Fibroblast of skin of left quadriceps (primary cell): ENCODE measurements at places on chromosomes 7 and 10.

GRCh38 chr7:36635091-36635490 lies 89.2 kb downstream of the AOAH start:
- DNase-seq, result no peak

- peak; percentile 20 for DNase-seq
Observed at GRCh38 chr7:22481726-22482125, 18.3 kb downstream of the STEAP1B start.

DNA sequence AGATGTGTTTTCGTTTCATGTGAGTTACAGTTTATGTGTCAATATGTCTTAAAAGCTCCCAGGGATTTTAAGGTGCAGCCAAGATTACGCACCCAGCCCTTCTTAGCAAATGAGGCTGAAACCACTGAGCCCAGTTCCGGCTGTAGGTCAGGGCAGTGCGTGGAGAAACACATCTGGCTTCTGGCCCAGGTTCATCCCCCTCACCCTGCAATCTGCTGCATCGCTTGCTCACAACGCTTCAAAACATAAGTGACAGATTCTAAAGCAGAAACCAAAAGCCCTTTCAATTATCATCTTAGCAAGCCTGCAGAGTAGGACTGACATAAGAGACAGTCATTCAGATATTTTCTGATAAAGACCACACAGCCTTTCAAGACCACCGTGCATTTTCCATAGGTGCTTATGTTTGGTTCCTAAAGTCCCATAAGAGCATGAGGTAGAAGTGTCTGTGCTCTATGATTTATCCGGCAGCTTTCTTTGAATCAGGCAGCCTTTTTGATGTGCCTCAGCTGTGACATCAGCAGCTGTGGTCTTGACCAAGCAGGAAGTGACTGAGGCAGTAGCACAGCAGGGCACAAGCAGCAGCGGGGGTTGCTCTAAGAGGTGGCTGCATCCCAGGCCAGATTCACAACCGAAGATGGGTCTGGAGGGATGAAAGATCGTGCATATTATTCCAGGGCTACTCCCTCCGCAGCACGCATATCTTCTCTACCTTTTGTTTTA lies 72.1 kb upstream of the LYZL2 start:
- DNase-seq, result no peak

DNA sequence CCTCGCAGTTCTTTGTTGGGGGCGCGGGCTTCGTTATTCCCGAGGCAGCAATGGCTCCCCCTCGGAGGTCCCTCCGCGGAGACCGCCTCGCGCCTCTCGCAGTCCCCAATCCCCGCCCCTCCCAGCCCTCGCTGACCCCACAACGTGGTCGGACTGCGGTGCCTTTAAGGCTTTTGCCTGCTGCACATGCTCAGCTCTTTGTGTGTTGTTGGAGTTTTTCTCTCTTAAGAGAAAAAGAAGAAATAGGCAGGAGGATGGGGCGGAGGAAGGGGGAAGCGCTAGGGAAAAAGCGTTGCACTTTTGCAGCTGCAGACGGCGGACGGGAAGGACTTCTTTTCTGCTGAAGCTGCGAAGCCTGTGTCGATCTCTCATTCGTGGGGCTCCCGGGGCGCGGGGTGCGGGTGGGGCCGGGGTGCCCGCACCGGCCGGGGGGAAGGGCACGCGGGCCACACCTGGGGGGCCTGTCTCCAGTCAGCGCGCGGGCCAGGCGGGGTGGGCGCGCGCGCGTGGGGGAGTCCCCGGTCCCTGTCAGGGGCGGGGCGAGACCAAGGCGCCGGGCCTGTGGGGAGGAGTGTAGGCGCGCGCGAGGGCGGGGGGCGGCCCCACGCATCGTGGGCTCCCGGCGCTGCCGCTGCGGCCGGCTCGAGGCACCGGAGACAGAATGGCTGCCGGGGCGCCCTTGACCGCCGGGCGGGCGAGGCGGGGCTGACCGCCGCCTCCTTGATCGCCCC lies 445 bp upstream of the ATRNL1 start:
- DNase-seq, result peak; percentile 12

GRCh38 chr10:23088609-23089008 lies 6.8 kb upstream of the MSRB2 start:
- DNase-seq, result peak; percentile 57

- DNase-seq, result no peak
Observed at GRCh38 chr10:129624526-129624925, 157.5 kb downstream of the MGMT start.

DNA sequence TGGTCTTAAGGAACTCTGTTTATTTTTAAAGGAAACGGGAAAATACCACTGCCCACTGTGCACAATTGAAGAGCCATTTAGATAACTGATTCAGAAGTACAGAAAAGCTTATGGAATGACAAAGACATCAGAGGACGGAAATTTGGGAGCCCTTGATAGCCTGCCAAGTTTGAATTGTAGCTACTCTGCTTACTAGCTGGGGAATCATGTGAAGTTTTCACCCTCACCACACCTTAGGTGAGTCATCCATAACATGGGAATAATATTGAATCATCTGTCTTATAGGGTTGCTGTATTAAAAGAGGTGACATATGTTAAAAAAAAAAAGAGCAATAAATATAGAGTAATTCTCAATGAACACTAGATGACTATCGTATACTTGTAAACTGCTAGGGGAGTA lies 1104.2 kb downstream of the GATA3 start:
- no peak for DNase-seq

GRCh38 chr7:27157702-27158431 lies 1.4 kb upstream of the HOXA7 start:
- no peak for DNase-seq

DNA sequence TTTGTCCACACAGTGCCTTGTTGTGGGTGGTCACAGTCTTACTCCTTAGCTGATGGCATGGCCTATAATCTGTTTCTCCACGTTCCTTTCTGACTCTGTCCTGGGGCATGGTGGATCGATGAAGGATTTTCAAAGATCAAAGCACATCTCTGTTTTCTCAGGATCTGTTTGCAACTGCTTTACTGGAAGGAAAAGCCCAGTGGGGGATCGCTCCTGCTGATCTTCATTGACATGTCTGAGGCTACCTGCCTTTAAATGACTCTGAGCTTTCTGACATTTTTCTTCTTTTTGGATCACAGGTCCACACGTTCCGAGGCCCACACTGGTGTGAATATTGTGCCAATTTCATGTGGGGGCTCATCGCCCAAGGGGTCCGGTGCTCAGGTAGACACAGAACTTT lies 68.0 kb upstream of the PRR15 start:
- no peak for DNase-seq

- no peak for DNase-seq
Observed at GRCh38 chr10:48430402-48430993, 124.0 kb downstream of the MAPK8 start.

- no peak for DNase-seq
Observed at GRCh38 chr7:50626286-50626685, 61.1 kb upstream of the DDC start.

GRCh38 chr10:78700816-78701520 lies 367.8 kb upstream of the ZMIZ1 start:
- no peak for DNase-seq

GRCh38 chr10:73906524-73907447 lies 4.1 kb upstream of the PLAU start:
- DNase-seq, result peak; percentile 93

GRCh38 chr7:131014906-131015656 lies 281.1 kb upstream of the KLF14 start:
- DNase-seq, result no peak

DNA sequence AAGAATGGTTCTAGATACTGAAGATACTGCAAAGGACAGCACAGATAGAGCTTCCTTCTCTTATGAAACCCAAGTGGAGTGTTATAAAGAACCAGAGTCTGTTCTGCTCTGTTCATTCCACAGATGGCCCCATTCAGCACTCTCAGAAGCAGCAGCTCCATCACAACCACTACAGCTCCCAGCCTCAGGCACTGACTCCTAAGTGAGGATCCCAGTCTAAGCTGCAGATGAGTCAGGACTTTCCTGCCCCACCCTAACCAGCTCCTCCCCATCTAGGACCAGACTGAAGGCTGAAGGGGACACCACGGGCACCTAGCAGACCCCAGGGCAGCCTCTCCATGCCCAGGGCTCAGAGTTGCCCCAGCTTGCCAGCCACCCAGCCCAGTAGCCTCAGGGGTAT lies 379.8 kb downstream of the GRID1 start:
- no peak for DNase-seq

GRCh38 chr7:30859940-30860496 lies 51.6 kb upstream of the AQP1 start:
- no peak for DNase-seq

DNA sequence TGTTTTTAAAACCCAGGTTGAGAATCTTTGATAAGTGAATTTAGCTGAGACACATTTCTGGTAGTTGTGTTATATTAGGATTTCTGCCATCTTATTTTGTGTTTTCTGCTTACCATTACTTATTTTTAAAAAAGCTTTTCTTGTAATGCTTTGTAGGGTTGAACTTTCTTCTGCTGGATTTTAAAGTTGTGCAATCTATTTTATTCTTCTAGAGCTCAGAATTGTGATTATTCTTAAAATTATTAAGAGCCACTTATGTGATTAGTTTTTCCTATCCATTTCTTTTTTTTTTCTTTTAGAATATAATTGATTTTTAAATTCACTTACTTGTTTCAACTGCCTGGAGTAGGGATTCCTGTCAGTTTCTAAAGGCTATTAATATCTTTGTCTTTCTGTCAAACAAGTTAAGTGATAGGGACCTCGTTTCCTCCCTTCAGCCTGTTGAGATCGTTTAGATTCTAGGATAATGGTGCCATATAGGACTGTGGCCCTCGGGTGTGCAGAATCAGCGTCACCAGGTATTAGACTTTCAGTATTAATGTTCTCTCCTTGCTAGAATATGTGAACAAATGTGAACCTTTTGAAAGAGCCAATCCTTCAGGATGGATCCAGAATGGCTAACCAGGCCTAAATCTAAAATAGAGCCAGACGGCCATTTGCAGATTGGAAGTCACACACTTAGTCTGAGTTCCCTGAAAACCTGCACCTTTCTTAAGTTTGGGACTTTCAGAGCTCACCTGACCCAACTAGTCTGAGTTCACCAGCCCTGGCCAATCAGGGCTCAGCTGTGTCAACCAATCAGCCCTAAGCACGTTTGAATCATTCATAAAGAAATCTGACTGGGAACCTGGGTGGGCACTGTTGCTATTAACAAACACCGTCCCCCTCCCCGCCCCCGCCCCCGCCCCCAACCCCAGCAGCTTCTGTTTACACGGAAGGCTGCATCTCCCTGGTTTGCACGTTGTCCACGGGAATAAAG lies 26.2 kb downstream of the CUX1 start:
- no peak for DNase-seq

DNA sequence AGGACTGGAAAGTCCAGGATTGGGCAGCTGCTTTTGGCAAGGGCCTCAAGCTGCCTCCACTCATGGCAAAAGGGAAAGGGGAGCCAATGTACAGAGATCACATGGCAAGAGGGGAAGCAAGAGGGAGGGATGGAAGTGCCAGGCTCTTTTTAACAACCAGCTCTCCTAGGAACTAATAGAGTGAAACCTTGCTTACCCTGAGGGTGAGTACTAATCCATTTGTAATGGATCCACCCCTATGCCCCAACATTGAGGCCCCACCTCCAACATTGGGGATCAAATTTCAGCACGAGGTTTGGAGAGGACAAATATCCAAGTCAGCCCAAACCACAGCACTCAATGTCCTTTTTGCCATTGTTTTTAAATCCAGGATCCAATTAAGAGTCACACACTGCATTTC lies 12.5 kb downstream of the HABP2 start:
- no peak for DNase-seq

DNA sequence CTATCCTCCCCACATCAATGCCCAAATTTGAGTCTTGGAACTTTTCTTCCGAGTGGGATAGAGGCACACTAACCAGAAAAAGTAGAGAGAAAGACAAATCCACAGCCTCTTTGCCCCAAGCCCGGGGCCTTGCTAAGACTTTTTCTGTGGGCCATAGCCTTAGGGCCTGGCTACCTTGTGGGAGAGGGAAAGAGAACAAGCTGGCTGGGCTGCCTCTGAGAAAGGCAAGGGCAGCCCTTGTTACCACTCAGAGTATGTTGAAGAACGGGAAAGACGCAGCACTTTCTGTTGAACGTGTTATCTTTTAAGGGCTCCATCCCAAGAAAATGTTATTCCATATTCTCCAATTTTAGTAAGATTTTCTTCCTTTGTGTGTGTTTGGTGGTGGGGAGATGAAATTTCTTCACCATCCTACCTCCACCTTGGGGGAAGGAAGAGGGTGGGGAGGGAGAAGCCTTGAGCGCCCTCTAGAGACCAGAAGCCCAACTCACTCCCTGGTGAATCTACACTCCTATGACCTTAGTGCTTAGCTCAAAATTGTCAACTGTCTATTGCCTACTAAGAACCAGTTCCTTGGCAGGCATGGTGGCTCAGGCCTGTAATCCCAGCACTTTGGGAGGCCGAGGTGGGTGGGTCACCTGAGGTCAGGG lies 3.9 kb upstream of the NRF1 start:
- no peak for DNase-seq

DNA sequence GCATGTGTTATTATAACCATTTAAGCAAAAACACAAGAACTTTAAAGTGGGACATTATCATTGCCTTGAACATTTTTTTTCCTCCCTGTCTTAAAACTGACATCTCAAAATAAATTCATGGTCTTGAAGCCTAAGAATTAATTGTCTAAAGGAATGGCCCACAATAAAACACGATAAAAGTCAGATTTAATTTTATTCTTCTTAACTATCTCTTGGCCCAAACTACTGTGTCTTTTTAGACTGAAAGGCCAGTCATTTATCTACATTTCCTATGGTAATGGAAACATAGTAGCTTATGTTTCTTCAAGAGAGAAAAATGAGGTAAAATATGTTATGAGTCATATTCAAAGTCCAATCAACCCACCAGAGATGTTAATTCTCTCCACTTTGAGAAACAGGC lies 24.4 kb upstream of the ETV1 start:
- DNase-seq, result no peak

DNA sequence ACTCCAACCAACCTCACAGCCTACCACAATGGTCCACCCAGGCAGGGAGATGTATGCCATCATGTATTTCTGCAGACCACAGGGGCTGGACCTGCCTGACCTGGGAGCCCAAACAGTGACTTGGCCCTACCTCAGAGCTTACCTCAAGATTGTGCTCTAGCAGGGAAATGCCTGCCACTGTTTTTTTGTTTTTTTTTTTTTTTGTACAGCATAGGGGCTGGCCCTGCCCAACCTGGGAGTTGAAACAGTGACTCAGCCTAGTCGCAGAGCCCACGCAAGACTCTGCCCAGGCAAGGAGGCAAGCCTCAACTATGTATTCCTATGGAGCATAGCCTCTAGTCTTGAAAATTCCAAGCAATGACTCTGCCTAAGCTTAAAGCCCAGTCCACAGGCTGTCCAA lies 39.3 kb upstream of the CDK6 start:
- no peak for DNase-seq

- DNase-seq, result no peak
Observed at GRCh38 chr7:32335107-32335506, 155.1 kb downstream of the LSM5 start.

- peak; percentile 89 for DNase-seq
Observed at GRCh38 chr7:85770332-85770731, 583.5 kb upstream of the SEMA3D start.

- no peak for DNase-seq
Observed at GRCh38 chr7:115066050-115066449, 144.2 kb downstream of the MDFIC start.
